ENCODE measurements at places on chromosomes 12 and 14. TPM values are rescaled to one million over a fixed set of nuclear protein-coding genes. Genes with fewer than 3 reads are reported as not detected.

DNA sequence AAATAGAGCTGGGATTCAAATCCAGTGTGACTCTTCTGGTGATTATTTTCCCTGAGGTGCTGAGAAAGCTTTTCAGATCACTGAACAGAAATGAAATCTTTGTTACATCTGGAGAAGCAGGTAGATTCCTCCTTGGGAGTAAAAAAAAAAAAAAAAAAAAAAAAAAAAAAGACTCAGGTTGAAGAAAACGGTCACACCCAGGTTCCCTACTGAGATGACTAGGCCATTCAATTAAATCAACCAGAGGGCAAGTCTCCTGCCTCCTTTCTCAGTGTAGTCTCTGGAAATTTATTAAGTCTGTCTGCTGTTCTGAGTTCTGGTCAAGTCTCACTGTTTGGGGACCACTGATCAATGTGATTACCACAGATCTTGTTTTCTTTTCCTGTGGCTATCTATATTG is 24.0 kb downstream of the ARG2 start:
- DNase-seq: no peak
- H3K27me3 ChIP-seq: no peaks in the 10 kb centered on the region

DNA sequence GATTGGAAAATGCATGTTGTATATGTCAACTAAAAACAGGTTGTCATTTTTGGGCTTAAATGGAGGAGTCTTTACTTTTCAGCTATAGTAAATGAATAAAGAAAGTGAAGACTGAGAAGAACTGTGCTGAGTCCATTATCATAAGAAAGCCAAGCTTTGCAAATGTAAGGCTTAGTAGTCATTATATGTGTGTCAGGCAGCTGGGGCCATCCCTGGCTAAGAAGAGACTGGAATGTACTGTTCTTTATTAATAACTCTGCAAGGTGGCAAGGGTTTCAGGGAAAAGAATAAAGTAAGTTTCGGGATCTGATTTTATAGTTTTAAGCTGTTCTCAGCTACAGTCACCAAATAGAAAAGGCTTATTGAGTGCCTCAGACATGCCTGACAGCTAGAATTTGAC is 48.7 kb downstream of the SRGAP1 start:
- H3K4me1 ChIP-seq: peaks cover 47% of the 10 kb centered on the region
- no peaks in the 10 kb centered on the region for H3K36me3 ChIP-seq
- peak overlapping the region; percentile 39 for H3K27ac ChIP-seq
- H3K4me3 ChIP-seq: no peak overlapping the region

DNA sequence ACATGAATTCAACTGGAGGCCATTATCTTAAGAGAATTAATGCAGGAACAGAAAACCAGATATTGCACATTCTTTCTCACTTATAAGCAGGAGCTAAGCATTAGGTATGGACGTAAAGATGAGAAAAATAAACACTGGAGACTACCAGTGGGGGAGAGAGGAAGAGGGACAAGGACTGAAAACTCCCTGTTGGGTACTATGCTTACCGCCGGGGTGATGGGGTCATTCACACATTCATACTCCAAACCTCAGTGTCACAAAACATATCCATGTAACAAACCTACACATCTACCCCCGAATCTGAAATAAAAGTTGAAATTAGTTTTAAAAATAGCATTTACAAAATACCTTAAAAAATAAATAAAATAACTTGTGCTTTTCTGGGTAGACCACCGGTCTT is 80.8 kb upstream of the RAP1B start:
- H3K36me3 ChIP-seq: no peaks in the 10 kb centered on the region
- no peaks in the 10 kb centered on the region for H3K27me3 ChIP-seq
- H3K27ac ChIP-seq: no peak overlapping the region
- no peak for DNase-seq
- H3K4me3 ChIP-seq: no peak overlapping the region
- H3K4me1 ChIP-seq: no peaks in the 10 kb centered on the region

DNA sequence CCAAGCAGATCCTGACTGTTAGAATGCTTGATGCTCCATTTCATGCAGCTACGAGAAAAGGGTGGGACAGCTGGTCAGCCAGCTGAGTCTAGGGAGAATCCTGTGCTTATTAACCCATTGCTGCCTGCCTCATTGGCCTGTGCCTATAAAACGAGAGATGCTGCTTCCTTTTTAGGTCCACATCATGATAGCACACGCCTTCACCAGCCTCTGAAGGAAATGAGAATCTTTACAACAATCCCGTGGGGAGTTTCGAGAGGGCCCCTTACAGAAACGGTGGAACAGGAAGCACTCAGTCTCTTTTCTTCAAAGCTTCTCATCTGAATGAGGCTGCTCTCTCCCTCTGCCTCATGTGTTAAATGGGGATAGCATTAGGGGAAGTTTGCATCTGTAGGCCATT is 147.3 kb upstream of the RFLNA start:
- no peak overlapping the region for H3K27ac ChIP-seq
- DNase-seq: no peak
- H3K27me3 ChIP-seq: no peaks in the 10 kb centered on the region
- H3K4me3 ChIP-seq: no peak overlapping the region

Gene PROX2
- not detected for total RNA-seq

Gene AQP6
- total RNA-seq: 0.31 TPM

Gene CLEC4D
- not detected for total RNA-seq

GRCh38 chr12:20631711-20632110 is 63.4 kb upstream of the SLCO1C1 start:
- H3K36me3 ChIP-seq: no peaks in the 10 kb centered on the region
- no peak for DNase-seq
- no peaks in the 10 kb centered on the region for H3K27me3 ChIP-seq
- H3K4me3 ChIP-seq: no peak overlapping the region

GRCh38 chr14:60506010-60506409 is 2.9 kb upstream of the SIX6 start:
- no peak overlapping the region for H3K4me3 ChIP-seq
- H3K4me1 ChIP-seq: no peaks in the 10 kb centered on the region
- H3K27ac ChIP-seq: no peak overlapping the region
- no peaks in the 10 kb centered on the region for H3K36me3 ChIP-seq
- no peak for DNase-seq

DNA sequence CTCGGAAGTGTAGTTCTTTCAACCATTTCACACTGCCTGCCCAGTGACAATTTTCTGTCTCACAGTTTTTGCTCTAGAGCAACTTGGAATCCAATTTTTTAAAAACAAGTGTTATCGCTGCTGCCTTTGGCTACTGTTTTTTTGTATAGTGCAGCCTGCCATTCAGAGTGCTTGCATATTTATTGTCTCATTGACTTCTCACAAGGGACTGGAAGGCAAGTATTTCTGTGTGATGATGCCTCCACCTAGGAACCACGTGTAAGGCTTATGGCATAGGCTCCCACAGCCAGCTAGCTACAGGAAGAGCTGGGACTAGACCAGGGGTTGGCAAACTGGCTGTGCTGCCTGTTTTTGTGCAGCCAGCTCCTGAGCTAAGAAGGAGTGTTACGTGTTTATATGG is 903 bp downstream of the PARPBP start:
- DNase-seq: no peak
- H3K27me3 ChIP-seq: no peaks in the 10 kb centered on the region
- peaks cover 12% of the 10 kb centered on the region for H3K4me1 ChIP-seq

DNA sequence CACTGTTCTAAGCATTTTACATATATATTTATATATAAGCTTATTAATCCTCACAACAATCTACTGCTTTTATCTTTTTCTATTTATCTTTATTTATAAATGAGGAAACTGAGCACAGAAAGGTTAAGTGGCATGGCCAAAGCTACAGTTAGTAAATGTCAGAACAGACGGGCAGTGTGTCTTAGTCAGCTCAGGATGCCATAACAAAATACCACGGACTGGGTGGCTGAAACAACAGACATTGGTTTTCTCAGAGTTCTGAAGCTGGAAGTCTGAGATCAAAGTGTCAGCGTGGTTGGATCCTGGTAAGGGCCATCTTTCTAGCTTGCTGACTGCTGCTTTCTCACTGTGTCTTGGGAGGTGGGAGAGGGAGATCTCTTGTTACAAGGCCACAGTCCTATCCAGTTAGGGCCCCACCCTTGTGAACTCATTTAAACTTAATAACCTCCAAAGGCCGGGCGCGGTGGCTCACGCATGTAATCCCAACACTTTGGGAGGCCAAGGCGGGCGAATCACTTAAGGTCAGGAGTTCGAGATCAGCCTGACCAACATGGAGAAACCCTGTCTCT is 19.8 kb downstream of the RPGRIP1 start:
- no peaks in the 10 kb centered on the region for H3K36me3 ChIP-seq
- no peak overlapping the region for H3K27ac ChIP-seq
- no peak for DNase-seq
- H3K4me1 ChIP-seq: no peaks in the 10 kb centered on the region

Gene RNFT2
- 12.3 TPM for total RNA-seq

DNA sequence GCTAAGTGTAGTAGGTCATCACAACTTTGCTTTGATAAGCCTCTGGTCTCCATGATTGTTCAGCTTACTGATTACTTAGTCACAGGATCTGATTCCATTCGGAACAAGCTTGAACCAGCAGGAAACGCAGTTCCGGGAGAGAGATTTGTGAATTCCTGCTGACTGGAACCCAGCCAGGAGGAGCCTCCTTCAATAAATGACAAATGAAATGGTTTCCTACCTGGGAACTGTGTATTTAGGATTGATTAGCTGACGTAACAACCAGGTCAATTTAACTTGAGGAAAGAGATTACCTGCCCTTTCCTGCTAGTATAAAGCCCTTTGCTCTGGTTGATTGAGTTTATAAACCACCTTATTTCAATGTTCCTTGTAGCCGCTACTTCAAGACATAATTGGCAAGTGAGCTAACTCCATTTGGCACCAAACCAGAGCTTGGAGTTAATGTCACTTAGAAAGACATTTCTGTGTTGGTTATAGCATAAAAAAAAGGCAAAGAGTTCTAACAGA is 35.1 kb upstream of the KCNH3 start:
- H3K4me1 ChIP-seq: no peaks in the 10 kb centered on the region
- 0 out of 2 replicates have a peak, but pooled peaks cover 4% of the 10 kb centered on the region for H3K36me3 ChIP-seq
- H3K27me3 ChIP-seq: no peaks in the 10 kb centered on the region
- no peak overlapping the region for H3K4me3 ChIP-seq
- no peak overlapping the region for H3K27ac ChIP-seq

DNA sequence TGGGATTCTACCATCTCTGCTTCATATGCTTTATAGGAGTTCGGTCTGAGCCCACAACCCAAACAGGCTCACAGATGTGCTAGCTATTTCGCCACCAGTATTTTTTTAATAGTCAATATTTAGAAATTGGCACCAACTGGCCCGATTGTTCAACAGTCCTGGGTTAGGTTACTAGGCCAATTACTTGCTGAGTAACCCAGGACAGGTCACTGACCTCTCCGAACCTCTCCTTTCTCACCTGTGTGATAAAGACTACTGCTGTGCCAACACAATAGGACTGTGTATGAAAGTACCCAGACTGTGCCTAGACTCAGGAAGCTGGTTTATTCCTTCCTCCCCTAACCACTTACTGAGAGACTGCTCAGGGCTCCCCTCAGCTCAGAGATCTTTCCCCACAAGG is 8.3 kb downstream of the BDKRB2 start:
- no peak overlapping the region for H3K4me3 ChIP-seq
- H3K27ac ChIP-seq: no peak overlapping the region
- no peak for DNase-seq
- H3K36me3 ChIP-seq: no peaks in the 10 kb centered on the region

Gene ATP23
- 10.3 TPM for total RNA-seq

Gene CACNA2D4
- total RNA-seq: 0.15 TPM

GRCh38 chr12:75684678-75685616 is 173.5 kb upstream of the KRR1 start:
- DNase-seq: no peak
- H3K4me3 ChIP-seq: no peak overlapping the region
- no peaks in the 10 kb centered on the region for H3K36me3 ChIP-seq

Gene EID3
- total RNA-seq: 18.5 TPM

Gene MYO1H
- not detected for total RNA-seq

DNA sequence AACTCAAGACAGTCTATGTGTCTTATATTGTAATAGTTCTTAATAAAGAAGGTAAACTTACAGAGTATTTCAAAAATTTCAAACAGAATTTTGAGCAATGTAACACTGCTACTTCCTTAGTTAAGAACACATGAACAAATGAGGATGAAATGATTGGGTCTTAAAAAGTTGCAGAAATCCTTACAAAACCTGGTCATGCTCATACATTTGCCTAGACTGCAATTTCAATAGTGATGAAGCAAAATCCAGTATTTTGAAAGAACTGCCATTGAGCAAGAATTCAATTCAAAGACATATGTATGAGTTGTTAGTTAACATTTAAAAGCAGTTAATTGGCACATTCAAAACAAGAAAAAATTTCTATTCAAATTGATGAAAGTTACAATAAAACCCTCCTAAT is 17.8 kb upstream of the HIF1A start:
- H3K4me3 ChIP-seq: no peak overlapping the region
- H3K27ac ChIP-seq: no peak overlapping the region
- no peaks in the 10 kb centered on the region for H3K4me1 ChIP-seq
- peaks cover 3% of the 10 kb centered on the region for H3K27me3 ChIP-seq
- DNase-seq: no peak

Gene PARPBP
- total RNA-seq: 14.3 TPM

Gene SERPINA10
- total RNA-seq: 0.03 TPM

Gene NTN4
- total RNA-seq: 17.1 TPM

DNA sequence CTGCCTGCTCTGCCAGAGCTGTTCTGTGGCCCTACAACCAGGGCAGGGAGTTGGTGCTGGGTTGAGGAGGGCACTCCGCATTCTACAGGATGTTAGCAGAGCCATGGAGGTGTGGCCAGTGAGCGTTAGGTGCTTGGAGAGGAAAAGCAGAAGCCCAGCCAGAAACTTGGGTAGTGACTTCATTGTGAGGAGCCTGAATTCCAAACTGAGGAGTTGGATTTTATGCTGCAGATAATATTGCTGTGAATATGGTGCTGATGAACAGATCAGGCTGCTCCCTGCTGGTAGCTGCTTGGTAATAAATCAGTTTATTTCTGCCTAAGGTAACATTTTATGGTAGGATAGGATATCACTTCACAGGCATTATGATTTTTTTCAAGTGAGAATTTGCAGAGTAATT is 7.1 kb upstream of the CCDC175 start:
- no peak overlapping the region for H3K4me3 ChIP-seq
- no peak for DNase-seq
- H3K27ac ChIP-seq: no peak overlapping the region
- H3K4me1 ChIP-seq: no peaks in the 10 kb centered on the region
- H3K27me3 ChIP-seq: no peaks in the 10 kb centered on the region
- H3K36me3 ChIP-seq: no peaks in the 10 kb centered on the region

GRCh38 chr14:50312734-50313054 is 570 bp downstream of the DMAC2L start:
- H3K4me3 ChIP-seq: peak overlapping the region; percentile 81
- DNase-seq: no peak
- peak overlapping the region; percentile 91 for H3K27ac ChIP-seq
- H3K4me1 ChIP-seq: peaks cover 3% of the 10 kb centered on the region
- H3K36me3 ChIP-seq: peaks cover 3% of the 10 kb centered on the region

- H3K4me3 ChIP-seq: no peak overlapping the region
- H3K4me1 ChIP-seq: peaks cover 81% of the 10 kb centered on the region
- peak overlapping the region; percentile 99 for H3K27ac ChIP-seq
- no peaks in the 10 kb centered on the region for H3K27me3 ChIP-seq
Observed at GRCh38 chr14:77043984-77044485, 15.5 kb upstream of the IRF2BPL start.

All from Panc1 (cell line).